NCI-H526 (cell line): ENCODE measurements at places on chromosomes 2 and 18.

- DNase-seq, result no peak
These were observed 136.7 kb downstream of the NFATC1 start for GRCh38 chr18:79532313-79533007.

GRCh38 chr18:76459312-76459686 is 35.7 kb downstream of the ZNF516 start:
- no peak for DNase-seq

DNA sequence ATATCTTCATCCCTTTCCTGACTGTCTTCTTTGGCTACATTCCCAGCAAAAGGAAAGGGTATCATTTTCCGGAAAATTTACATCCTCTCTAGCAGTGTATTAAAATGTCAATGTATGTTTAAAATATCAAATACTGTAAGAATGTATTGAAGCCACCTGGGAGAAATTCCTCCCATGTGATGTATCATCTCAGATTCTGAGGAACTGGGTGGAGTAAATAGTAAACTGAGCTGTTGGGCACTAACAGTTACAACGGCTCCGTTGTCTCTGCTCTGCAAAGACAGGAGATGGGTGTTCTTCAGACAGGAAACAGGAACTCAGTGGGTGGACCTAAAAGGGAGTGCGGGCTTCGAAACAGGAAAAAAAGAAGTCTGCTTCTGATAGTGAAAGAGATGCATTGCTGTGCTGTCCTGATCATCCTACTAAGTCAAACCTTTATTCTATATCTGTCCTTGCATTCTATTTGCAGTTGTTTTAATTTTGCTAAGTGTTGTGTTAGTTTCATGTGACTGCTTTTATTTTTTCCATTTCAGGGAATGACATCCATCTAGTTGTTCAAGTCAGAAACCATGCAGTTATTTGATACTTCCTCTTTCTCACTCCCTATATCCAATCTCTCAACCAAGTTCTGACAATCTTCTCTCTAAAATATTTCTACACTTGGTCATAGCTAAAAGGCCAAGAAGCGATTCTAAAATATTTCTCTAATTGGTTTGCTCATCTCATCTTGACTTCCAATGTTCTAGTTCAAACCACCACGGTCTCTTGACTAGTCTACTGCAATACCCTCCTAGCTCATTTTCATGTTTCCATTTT is 19.4 kb downstream of the DOK1 start:
- no peak for DNase-seq

DNA sequence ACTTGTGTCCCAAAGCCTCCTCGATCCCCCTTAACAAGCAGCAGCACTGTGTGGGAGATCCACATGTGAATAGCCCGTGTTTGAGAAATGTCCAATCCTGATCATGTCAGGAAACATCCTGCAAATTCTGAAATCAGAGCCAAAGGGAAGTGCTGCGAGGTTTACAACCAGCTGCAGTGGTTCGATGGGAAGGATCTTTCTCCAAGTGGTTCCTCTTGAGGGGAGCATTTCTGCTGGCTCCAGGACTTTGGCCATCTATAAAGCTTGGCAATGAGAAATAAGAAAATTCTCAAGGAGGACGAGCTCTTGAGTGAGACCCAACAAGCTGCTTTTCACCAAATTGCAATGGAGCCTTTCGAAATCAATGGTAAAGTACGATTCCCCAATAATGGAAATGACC is at the start of gene MARCO:
Gene MARCO, plus strand, starts transcription at position 164 of the 400 bp plus-strand sequence. Its CDS starts 107 bp downstream, at position 271.
- no peak for DNase-seq

- DNase-seq, result no peak
These were observed 46.6 kb upstream of the TPO start for GRCh38 chr2:1366546-1367134.
